ENCODE measurements at places on chromosomes 5 and 9. TPM values are rescaled to one million over a fixed set of nuclear protein-coding genes. Genes with fewer than 3 reads are reported as not detected.

DNA sequence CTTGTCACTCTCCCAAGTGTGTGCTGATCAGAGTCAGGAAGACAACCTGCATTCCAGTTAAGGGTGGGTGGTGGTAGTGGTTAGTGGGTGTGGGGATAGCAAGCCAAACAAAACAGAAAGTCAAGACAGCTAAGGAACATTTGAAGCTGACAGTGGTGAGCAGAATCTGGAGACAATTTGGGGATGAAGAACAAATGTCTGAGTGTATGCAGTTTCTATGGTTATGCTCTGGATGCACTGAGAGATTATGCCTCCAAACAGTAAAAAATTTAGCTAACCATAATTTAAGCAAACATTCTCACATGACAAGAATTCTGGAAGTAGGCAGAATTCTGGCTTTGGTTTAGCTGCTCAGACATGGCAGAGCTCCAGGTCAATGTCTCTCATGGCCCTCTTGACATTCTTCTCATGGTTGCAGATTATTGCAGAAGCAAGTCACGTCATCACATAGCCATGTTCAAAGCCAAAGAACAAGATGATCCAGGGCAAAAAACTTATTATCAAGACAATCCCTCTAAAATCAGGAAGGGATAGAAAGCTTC lies 148.7 kb downstream of the LURAP1L start:
- DNase-seq, result no peak

The SSBP2 gene
- not detected for total RNA-seq

The FBXW11 gene
- total RNA-seq, result 53.6 TPM

The OLFM1 gene
- not detected for total RNA-seq

DNA sequence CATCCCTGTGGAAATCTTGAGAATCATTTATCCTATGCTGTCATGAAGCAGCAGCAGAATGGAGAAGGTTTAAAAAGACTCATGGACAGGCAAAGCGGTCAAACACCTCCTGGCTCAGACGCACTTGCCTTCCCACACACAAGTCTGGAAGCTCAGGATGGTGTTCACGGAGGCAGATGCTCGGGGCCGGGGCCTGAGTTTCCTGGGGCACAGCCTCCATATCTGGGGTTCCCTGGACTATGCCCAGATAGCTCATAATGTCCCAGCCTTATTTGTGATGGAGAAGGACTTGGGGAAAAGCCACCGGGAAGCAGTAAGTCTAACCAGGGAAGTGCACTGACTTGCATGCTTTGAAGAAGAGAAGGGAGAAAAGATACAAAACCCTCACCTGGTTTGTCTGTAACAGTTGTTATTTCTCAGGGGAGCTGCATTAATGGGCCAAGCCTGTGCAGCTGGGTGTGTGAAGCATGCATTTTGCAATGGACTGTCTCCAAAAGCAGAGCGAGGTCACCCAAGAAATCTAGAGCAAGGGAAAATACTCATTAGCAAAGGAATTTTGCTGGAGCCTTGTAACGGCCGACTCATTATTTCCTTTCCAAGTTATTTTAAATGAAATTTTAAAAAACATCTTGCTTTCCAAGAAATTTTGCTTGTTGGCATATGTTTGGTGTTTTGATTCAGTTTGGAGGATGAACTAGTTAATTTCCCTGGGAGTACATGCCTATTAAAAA lies 3.4 kb downstream of the S1PR3 start:
- no peak for DNase-seq

DNA sequence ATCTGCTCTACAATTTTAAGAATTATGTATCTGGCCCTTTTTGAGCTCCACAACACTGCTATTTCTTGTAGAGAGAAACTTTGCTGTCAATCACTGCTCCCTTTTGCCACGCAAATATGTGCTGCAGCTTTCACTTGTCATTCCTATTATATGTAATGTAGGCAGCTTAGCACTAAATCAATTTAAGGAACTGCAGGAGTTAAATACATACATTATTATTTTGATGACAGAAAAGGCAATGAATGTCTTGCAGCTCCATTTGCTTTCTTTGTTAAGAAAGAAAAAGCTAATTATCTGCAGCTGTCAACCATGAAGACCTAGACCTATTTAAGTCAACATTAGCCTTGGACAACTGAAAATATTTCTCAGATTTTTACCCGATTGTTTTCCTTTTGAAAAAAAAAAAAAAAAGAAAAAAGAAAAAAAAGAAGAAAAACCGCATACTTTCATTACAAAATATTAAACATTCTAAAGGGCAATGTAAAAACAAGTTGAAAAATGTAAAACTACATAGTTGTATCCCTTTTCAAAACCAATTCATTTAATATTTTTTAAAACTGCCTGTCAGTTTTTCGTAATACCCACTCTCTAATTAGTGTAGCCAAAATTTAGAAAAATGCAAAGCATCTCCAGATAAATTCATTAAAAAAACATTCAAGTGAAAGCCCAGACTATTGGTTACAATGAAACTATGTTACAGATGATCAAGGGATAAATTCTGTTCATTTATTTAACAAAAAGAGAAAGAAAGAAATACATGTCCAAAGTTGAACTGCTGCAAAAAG lies 57.2 kb downstream of the RFX3 start:
- DNase-seq, result no peak

GRCh38 chr5:153753645-153754432 lies 263.4 kb downstream of the GRIA1 start:
- no peak for DNase-seq

DNA sequence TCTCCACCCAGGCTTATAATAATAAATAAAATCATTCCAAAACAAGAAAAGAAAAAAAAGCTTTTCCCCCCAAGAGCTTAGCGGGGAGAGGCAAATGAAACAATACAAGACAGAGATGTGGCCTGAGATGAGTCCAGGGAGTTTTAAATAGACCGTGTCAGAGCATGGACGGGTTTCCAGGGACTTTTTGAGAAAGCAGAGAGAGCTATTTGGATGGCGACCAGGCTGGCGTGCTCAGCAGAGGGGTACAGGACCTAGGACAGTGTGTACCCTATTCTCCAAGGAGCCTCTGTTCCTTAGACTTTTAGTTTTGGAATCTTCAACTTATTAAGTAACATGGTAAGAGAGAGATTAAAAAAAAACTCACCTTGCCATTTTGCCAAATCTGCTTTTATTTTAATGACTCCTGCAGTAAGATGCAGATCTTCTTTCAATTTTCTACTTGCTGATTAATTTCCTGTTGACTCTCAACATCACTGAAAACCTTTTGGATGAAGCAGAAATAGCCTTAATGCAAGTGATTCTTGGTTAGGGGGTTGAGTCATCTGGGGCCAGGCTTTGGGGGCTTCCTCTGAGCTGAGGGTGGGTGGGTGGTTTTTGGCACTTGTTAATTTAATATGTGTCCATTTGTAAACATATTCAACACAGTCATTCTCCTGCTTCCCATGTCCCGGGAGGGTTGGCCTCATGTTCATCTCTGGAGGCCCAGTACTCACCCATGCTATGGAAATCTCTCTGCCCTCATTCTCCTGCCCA lies 49.6 kb upstream of the OSMR start:
- DNase-seq, result no peak

The GNA14 gene
- total RNA-seq, result not detected

GRCh38 chr5:6659941-6660684 lies 26.9 kb downstream of the SRD5A1 start:
- DNase-seq, result no peak

GRCh38 chr5:10946050-10946449 lies 185.0 kb upstream of the DAP start:
- no peak for DNase-seq

DNA sequence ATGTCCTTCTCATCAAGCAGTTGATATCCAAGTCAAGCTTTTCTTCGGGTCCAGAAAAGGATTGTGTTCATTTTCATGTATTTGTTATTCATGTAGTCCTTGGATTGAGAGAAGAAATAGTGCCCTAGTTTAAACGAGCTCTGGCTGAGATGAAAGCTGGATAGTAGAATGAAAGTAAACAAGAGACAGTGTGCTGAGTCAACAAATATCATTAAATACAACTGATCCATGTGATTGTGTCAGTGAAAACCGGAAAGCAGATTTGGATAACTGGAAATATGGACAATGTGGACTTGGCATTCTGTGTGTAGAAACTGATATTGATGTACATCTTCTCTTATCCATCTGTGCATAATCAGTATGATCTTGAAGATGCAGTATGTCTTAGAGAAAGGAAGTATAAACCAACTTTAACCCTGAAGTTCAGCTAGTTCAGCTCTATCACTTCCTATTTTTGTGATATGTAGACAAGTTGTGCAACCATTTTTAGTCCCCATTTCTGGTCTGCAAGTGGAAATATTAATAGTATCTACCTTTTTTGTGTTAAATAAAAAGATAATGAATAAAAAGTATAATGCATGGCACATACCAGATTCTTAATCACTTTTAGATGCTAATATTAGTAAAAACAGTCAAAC lies 4.4 kb downstream of the MUSK start:
- DNase-seq, result no peak

DNA sequence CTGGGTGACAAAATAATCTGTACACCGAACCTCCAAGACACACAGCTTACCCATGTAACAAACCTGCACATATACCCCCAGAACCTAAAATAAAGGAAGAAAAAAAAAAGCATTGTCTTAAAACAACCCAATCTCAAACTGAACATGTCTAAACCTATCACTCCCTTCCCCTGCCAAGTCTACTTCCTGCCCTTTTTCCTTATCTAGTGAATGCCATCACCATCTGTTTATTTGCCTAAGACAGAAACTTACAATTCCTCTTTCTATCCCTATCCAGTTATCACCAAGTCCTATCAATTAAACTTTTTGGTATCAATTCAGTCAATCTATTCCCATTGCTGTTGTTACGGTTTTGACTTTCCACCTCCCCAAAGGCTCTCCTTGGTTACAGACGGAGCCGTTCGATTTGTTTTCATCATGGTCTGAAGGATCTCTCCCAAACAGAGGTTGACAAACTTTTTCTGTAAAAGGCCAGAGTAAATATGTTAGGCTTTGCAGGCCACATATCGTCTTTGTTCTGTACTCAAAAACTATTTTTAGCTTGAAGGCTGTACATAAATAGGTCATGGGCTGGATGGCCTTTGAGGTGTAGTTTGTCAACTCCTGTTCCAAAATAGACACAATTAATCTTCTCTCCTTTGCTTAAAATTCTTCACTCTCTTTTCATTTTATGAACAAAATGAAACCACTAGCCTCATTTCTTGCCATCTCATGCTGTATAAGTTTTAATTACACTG lies 12.1 kb downstream of the NOL8 start:
- no peak for DNase-seq

DNA sequence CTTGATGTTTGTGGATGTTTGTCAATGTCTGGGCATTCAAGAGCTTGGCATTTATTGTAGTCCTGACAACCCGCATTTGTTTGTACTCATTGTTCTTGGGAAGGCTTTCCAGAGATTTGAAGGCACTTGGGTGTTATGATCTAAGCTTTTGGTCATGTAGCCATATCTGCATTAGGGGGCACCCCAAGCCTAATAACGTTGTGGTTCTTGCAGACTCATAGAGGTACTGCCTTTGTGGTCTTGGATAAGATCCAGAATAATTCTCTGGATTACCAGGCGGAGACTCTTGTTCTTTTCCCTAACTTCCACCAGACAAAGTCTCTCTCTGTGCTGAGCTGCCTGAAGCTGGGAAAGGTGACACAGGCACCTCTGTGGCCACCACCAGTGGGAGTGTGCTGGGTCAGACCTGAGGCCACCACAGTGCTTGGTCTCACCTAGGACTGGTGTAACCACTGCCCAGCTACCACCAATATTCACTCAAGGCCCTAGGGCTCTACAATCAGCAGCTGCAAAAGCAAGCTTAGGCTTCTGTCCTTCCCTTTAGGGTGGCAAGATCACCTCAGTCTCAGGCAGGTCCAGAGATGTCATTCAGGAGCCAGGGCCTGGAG lies 144.4 kb upstream of the TAS2R1 start:
- DNase-seq, result peak; percentile 3

DNA sequence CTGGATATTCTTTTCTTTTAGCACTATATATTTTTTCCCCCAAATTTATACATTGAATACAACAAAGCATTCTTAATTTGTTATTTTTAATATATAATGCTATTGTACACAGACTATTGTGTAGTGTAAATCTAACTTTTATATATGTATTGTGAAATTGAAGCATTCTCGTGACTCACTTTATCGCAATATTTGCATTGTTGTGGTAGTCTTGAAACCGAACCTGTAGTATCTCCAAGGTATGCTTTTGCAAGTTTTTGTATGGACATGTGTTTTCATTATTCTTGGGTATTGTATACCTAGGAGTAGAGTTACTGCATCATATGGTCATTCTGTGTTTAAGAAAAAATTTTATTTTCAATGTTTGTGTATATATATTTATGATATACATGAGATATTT lies 49.6 kb downstream of the NSD1 start:
- DNase-seq, result no peak

The TXNDC8 gene
- total RNA-seq, result not detected

- no peak for DNase-seq
Measured at GRCh38 chr9:135045928-135046738, 41.3 kb upstream of the OLFM1 start.

DNA sequence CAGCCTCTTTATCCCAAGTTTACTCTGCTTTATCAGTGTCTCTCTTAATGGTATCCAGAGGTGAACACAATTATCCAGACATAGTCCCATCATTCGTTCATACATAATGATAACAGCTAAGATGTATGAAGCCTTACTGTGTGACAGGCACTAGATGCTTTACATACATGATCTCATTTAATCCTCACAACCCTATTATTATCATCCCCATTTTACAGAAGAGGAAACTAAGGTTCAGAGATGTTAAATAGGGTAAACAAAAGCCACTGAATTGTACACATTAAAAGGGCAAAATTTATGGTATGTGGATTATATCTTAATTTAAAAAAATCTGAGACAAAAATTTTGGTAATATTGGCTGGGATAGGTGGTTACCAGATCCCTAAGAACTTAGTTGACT lies 124.1 kb upstream of the TBC1D2 start:
- DNase-seq, result no peak

- peak; percentile 76 for DNase-seq
Measured at GRCh38 chr9:128905964-128906363, 14.8 kb upstream of the PHYHD1 start.

The AQP7 gene
- 0.58 TPM for total RNA-seq

DNA sequence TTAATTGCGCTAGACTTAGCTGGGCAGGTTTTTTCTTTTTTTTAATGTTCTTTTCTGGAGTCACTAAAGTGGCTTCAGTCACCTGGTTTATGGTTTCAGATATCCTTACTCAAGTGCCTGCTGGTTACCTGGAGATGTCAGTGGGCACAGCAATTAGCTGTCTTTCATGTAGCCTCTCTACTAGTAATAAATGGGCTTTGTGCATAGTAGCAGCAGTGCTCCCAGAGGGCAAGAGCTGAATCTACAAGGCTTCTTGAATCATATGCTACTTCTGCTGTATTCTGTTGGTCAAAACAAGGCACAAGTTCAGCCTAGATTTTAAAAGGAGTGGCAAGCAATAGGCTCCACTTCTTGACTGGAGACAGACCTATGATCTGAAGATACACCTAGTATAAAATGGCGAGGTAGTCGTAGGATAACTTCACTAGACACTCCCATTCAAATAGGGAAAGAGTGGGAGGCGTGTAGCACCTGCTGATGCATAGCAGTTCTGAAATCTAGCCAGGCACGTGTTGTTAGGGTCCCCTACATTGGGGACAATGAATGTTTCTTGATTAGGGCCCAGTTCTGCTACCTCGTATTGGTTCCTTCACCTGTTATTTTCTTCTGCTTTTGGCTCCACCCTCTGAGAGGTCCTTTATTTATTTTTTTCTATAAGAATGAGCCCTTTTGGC lies 7.0 kb downstream of the SCAMP1 start:
- DNase-seq, result no peak

The BSPRY gene
- 0.13 TPM for total RNA-seq

The CARTPT gene
- total RNA-seq, result not detected
